ENCODE measurements at places on chromosomes 6 and 20.

GRCh38 chr6:151614630-151615029 lies 120.8 kb downstream of the CCDC170 start:
- no peak for DNase-seq

- DNase-seq: no peak
Observed at GRCh38 chr6:96575359-96575758, 12.4 kb downstream of the FHL5 start.

DNA sequence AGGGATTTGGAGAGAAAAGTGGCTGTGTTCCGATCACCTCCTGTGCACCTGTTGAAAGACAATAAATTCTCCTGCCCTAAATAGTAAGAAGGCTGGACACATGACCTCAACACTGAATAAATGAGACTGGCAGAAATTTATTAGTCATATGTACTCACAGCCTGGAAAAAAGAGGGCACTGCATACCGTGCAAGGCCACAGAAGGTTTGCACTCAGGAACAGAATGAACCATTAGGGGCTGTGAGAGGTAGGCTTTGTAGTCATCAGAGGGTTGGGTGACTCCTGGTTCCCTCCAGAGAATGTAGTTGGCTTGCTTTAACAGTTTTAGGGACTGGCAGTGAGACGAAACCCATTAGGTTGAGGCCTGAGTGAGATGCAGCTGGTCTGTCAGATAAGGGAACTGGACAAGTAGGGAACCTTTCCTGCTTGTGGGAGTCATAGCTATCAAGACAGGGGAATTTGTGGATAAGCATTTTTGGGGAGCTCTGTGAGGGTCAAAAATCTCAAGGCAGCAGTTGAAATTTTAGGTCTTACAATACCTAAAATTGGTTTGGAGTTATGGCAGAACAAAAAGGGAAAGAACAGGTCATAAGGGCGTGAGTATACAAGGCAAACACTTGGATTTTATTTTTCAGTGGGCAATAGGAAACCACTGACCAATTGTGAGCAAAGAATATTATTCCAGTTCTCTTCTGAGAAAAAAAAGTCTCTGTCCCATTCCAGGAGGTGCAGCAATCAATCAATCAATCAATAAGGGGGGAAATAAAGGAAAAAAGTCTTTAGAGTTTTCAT lies 67.9 kb upstream of the BTN3A2 start:
- DNase-seq: no peak

DNA sequence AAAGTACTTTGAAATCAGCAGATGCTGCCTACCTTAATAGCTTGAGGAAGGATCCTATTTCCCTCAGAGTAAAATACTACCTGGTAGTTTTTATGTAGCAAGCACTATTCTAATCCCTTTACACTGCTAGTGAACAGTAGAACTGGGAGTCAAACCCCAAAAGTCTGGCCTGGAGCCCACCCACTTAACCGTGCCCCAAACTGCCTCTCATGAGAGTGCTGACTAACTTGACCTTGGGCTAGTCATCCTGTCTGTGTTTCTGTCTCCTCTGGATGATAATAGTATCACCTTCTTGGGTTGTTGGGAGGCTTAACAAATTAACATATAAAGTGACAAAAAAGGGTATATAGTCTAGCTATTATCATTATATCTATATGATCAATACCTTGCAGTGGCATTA lies 140.5 kb downstream of the RCAN2 start:
- DNase-seq: no peak

DNA sequence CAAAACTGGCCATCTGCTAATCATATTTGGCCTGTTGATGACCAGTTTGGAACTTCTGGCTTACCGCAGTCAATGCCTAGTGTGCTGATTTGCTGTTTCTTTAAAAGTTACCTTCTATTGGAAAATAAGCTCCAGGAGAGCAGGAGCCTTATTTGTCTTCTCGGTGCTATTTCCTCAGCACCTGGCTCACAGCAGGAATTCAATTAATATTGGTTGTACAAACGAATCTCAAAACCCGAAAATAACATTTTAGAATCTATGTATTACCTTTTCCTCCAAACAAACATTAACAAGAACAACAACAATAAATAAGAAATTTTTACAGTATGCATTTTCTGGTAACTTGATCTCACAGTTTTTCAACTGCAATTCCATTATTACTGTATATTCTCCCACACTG lies 1080.7 kb upstream of the MAP3K7 start:
- no peak for DNase-seq

DNA sequence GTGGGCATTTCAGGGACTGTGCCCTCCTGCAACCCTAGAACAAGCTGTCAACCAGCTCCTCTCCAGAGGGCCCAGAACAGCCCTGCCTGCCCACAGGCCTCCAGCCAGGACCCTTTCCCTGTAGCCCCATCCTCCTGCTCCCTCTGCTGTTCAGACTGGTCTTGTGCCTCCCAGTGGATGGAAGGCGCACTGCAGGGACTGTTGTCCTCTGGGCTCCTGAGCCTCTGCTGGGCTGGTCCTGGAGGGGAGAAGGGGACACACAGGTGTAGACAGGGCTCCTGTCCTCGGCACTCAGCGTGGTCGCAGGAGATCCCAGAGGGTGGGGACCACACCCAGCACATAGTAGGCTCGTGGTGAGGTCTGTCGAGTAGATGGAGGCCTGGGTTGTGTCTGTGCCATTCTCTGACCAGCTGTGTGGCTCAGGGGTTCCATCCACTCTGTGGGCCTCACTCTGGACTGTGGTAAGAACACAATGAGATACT lies 11.5 kb downstream of the ITPR3 start:
- no peak for DNase-seq

GRCh38 chr6:135971351-135971750 lies 119.8 kb downstream of the PDE7B start:
- no peak for DNase-seq

- no peak for DNase-seq
Observed at GRCh38 chr6:112017169-112017568, 36.7 kb upstream of the CCN6 start.

- no peak for DNase-seq
Observed at GRCh38 chr6:138726066-138726756, 47.4 kb upstream of the CCDC28A start.

DNA sequence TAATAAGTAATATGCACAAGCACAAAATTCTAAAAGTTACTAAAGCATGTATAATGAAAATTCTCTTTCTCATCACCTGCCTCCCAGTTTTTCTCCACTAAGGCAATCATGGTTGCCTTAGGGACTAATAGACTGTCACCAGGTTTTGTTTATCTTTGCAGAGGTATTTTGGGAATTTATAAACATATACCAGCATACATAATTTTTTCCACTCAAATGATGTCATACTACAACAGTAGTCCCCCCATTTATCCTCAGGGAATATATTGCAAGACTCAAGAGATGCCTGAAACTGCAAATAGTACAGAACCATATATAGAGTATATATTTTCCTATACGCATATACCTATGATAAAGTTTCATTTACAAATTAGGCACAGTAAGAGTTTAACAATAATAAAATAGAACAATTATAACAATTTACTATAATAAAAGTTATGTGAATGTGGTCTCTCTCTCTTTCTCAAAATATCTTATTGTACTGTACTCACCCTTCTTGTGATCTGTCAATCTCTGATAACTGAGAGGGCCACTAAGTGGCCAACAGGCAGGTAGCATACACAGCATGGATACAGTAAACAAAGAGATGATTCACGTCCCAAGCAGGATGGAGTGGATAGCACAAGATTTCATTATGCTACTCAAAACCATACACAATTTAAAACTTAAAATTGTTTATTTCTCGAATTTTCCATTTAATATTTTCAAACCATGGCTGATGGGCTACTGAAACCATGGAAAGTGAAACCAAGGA lies 19.7 kb downstream of the RBL1 start:
- DNase-seq: no peak

GRCh38 chr6:82995066-82995465 lies 70.6 kb downstream of the UBE3D start:
- DNase-seq: no peak

GRCh38 chr6:148218542-148219258 lies 123.9 kb upstream of the SASH1 start:
- no peak for DNase-seq

GRCh38 chr6:150900049-150900448 lies 34.5 kb downstream of the MTHFD1L start:
- DNase-seq: no peak

DNA sequence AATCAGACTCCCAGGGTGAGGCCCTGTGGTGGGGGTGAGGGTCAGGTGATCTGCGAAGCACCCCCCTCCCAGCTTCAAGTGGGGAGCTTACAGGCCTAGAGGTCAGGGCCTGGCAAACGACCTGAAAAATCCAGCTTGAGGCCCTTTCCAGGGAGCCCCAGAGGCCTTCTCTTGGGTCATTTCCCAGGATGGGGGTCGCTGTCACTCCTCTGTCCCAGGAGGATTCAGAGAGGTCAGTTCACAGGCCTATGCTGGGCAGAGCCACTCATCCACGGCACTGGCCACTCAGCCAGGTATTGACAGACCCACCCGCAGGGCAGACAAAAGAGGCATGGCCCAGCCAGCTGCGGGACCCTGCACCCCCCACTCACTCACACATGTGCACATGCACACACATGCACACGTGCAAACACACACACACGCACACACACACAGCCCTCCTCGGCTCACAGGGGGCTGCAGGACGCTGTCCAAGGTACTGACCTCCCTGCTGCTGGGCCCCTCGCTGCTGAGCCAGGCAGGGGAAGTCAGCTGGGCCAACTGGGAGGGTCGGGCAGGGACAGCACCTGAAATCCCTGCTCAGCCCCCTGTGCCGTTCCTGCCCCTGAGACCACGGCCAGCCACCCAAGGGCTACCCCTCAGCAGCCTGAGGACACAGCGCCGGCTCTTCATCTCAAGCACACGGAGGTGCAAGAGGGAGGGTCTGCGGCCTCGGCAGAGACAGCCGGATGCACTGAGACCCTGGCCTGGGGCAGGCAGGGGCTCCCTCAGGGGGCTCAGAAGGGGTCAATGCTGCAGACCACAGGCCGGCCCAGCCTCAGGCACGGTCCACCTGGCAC lies 113.8 kb downstream of the TAF4 start:
- no peak for DNase-seq

GRCh38 chr6:150846641-150847040 lies 18.9 kb upstream of the MTHFD1L start:
- DNase-seq: no peak

- no peak for DNase-seq
Observed at GRCh38 chr6:148866657-148867268, 119.9 kb downstream of the UST start.

GRCh38 chr20:3714092-3714491 lies 1.7 kb upstream of the SIGLEC1 start:
- DNase-seq: no peak

DNA sequence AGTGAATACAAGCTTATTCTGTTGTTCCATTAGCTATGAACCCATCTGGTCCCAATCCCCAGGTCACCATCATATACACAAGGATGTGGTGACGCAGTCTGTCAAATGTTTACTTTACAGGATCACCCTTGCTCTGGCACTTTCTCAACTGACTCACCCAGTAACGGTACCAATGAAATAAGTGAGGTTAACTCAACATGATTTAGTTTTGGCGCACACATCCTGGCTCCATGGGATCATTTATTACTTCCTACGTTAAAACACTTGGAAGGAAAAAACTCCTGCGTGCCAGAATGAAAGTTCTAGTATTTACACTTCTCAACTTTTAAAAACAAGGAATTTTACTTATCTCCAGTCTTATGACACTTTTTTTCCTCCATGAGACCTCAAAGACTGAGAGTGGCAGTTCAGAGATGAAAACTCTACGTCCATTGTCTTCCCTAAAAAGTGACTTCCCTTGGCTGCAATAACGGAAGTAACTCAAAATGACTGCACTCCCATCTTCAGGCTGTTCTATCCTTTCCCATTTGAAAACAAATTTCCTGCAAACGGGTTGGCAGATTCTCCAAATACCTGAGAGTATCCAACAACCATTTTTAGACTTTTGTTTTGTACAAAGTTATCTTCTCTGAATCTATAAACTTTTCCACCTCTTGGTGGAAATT lies 15.9 kb downstream of the AGPAT4 start:
- peak; percentile 59 for DNase-seq

DNA sequence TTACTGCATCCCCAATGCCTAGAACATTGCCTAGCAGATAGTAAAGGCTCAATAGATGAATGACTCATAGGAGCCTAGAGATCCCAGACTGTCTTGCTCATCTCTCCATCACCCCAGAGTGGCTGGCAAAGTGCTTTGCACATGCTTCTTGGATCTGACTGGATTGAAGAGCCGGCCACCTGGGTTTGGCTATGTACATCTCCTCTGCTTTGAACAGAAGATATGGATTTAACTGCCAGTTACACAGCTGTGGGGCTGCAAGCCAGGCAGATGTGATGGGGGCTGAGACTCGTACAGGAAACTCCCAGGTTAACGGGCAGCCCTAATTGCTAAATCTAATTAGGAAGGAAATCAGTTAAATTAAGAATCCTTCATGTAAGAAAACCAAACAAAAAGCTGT lies 28.6 kb downstream of the MYLIP start:
- DNase-seq: no peak

- no peak for DNase-seq
Observed at GRCh38 chr6:89268776-89269175, 46.3 kb downstream of the GABRR2 start.

DNA sequence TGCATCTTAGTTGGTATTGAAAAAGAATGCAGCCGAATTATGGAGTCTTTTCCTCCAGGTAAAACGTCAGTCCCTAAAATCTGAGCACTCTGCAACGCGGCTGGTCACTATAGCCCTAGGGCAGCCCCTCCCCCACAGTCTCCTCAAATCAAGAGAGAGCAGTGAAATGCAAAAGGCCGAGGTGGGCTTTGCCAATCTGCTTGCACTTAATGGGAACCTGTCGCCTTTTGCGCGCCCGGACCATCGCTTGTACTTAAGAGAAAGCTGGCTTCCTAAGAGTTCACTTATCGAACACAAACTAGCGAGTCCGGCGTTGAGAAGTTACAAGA lies 447 bp downstream of the MCM3 start:
- DNase-seq: no peak

GRCh38 chr6:21019614-21020013 lies 485.4 kb downstream of the CDKAL1 start:
- no peak for DNase-seq

GRCh38 chr6:166664135-166664534 lies 37.1 kb upstream of the RPS6KA2 start:
- no peak for DNase-seq

DNA sequence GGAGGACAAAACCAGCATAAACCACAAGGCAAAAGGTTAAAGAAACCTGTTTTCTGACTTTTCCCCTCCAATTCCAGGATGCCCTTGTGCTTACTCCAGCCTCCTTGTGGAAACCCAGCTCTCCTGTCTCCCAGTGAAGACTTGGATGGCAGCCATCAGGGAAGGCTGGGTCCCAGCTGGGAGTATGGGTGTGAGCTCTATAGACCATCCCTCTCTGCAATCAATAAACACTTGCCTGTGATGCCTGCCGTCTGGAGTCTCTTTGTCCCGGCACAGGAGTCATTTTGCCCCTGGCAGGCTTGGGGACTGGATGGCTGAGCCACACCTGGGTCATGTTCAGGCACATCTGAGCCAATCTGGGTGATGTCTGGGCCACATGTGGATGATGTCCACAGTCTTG lies 26.6 kb downstream of the BPIFB1 start:
- DNase-seq: no peak
